Daoy (cell line): ENCODE measurements at places on chromosomes 11 and 22. TPM values are rescaled to one million over a fixed set of nuclear protein-coding genes. Genes with fewer than 3 reads are reported as not detected.

The MS4A15 gene
- not detected in 2 replicates for total RNA-seq

The FAM227A gene
- total RNA-seq, result 0.06 and 0.80 TPM in 2 replicates

The ACR gene
- not detected in 2 replicates for total RNA-seq

DNA sequence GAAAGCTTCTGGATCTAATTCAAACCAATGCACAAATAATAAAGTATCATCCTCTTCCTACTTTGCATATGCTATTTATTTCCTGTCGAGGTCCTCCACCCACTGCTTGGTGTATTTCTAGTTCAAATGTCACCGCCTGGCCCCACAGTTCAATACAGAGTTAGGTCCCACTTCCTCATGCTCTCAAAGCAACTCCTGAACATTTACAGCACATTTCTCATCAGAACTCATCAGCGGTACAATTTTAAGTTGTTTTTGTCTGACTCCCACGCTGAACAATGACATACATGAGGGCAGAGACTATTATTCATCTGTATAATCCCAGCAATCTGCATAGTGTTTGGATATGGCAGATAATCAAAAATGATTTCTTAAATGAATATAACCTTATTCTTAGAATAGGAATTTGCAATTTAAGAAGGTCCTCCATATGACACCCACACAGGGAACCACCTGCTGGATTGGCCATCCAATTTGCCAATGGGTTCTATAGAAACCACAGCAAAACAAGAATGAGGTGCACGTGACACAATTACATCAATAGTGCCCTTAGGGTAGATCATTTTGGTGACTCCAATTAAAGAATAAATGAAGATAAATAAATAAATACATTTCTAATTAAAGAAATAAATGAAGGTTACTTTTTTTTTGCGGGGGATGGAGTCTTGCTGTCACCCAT lies 54.2 kb downstream of the SLC25A17 start:
- no peak for DNase-seq

DNA sequence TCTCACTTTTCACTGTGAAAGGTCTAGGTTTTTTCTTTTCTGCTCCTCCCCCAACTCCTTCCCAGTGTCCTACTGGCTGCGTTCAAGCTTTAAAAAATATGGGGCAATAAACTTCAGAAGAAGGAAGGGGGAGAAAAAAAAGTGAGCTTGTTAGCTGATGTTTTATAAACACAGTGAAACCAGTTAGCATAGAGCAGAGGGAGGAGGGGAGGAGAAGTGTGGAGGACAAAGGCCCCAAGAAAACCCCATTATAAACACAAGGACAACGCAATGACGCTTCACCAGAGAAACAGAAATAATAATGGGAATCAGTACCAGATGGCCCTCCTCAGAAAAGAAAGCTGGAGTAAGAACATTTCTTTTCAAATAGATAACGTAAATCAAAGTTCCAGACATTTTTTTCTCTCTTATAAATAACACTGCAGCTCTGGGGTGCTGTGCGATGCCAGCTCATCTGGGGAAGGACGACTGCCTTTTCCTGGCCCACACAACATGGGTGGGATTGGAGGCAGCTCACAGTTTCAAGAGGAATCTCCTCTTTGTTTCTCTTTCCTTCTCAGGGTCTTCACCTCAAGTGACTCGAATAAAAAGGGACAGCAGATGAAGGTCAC lies 235.4 kb upstream of the NARS2 start:
- no peak for DNase-seq

GRCh38 chr11:86476109-86476861 lies 101.6 kb downstream of the CCDC81 start:
- DNase-seq, result no peak

- DNase-seq, result no peak
Observed at GRCh38 chr11:79332017-79332416, 108.8 kb downstream of the TENM4 start.
